ENCODE measurements at places on chromosomes 3 and 15.

DNA sequence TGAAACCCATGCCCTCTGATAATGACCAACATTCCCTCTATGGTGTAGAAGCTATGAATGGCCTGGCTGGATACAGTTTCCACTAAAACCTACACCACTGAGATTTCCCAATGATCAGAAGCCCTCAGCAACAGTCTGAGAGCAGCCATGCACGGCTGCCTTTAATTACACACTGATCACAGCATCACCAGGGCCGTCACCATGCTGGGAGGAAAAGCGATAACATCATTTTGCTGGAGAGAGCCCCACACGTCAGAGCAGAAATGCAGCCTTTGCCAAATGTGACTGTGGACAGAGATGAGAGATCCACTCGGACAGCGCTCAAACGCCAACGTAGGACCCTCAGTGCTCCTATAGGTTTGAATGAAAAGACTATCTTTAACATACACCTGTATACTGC lies 135.0 kb downstream of the XXYLT1 start:
- no peak for DNase-seq

DNA sequence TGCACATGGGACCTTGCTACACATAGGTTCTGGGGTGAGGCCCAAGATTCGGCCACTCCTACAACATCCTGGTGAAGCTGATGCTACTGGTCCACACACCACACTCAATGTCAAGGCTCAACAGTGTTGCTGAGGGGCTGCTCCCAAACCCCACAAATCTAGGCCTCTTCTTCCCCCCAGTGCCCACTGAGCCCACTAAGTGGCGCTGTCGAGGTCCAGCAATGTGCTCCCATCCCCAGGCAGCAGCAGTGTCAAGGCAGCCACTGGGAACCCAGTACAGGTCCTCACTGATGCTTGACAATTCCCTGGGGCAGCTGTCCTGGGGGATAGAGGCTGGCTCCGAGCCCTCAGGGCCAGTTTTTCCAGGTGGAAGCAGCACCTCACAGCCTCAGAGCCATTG lies 21.5 kb downstream of the SCN5A start:
- DNase-seq, result no peak

DNA sequence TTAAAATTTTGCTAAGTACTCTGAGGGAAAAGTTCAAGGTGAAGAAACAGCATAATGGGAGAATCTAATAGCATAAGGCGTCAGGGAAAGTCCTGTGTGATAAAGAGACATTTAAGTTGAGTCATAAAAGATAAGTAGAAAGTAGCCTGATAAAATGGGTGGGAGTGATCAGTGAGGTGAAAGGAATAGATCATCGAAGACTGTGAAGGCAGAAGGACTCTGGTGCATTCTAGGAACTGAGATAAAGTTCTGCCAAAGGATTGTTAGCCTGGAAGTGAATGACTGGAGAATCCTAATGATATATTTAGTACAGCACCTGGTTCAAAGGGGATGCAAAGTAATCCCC lies 149.9 kb downstream of the CFAP20DC start:
- DNase-seq, result no peak

GRCh38 chr15:28114114-28114455 lies 15.0 kb upstream of the OCA2 start:
- no peak for DNase-seq

Measured in myocyte (in vitro differentiated cells).